ENCODE measurements at places on chromosomes 3 and 15. TPM values are rescaled to one million over a fixed set of nuclear protein-coding genes. Genes with fewer than 3 reads are reported as not detected.

- H3K4me3 ChIP-seq: no peak overlapping the region
- no peaks in the 10 kb centered on the region for H3K36me3 ChIP-seq
- peaks cover 28% of the 10 kb centered on the region for H3K4me1 ChIP-seq
- peaks cover 2% of the 10 kb centered on the region for H3K27me3 ChIP-seq
- H3K27ac ChIP-seq: no peak overlapping the region
- no peak for DNase-seq
Measured at GRCh38 chr15:41692049-41692448, 31.8 kb downstream of the MGA start.

DNA sequence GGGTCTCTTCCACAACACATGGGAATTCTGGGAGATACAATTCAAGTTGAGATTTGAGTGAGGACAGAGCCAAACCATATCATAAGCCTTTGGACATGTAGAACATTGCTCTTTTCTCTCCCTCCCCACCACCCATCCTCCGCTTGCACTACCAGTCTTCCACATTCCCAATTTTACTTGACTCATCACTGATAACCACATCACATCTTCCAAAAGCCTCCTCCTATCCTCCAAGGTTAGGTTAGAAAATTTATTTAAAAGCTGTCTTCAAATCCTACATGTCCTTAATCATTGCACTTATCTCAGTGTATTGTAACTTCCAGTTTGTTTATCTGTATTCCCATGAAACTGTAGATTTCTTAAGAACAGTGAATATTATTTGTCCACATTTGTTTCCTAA is 10.4 kb downstream of the ZBED2 start:
- H3K27me3 ChIP-seq: no peaks in the 10 kb centered on the region
- DNase-seq: no peak
- H3K36me3 ChIP-seq: peaks cover 28% of the 10 kb centered on the region
- H3K27ac ChIP-seq: no peak overlapping the region

CATSPER2 gene
- total RNA-seq: 0.74 TPM

SELENOT gene
- 228 TPM for total RNA-seq

NR2E3 gene
- total RNA-seq: not detected
